ENCODE measurements at places on chromosomes 16 and 17.
A peak's percentile ranks its signal among the peaks of the same experiment; 100 is the strongest.

- peak; percentile 15 for DNase-seq
These were observed 11.2 kb downstream of the CBFB start for GRCh38 chr16:67040166-67040565.

DNA sequence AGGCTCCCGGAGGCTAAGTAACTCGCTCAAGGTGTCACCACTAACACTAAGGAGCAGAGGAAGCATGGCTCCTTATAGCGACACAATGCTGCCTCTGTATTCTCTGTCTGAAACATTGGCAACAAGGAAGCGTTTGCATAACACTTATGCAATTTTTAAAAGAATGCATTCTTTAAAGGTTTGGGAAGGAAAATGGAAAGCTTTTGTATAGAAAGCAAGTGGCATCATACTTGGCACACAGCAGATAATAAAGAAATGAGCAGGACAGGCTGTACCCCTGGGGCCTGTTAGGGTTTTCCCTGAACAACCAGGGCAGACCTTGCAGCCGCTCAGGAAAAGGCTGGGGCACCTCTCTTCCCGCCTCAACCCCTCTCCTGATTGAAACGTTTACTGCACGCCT is 36.9 kb downstream of the PPL start:
- DNase-seq, result no peak

DNA sequence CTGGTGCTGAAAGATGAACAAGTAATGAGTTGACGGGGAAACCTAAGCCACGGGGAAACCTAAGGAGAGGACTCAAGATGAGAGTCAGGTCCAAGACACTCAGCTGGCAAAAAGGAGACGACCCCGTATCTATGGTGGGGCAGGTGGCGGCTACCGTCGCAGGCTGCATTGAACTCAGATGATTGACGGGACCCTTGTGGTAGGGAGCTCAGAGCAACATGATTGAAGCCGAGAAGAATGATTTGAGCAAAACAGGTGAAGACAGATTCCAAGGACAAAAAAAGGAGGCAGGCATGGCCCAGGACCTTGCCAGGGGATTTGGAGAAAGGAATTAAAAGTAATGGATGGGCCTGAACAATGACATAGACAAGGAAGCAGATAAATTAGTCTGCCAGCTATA is 7.5 kb upstream of the MYH3 start:
- no peak for DNase-seq

DNA sequence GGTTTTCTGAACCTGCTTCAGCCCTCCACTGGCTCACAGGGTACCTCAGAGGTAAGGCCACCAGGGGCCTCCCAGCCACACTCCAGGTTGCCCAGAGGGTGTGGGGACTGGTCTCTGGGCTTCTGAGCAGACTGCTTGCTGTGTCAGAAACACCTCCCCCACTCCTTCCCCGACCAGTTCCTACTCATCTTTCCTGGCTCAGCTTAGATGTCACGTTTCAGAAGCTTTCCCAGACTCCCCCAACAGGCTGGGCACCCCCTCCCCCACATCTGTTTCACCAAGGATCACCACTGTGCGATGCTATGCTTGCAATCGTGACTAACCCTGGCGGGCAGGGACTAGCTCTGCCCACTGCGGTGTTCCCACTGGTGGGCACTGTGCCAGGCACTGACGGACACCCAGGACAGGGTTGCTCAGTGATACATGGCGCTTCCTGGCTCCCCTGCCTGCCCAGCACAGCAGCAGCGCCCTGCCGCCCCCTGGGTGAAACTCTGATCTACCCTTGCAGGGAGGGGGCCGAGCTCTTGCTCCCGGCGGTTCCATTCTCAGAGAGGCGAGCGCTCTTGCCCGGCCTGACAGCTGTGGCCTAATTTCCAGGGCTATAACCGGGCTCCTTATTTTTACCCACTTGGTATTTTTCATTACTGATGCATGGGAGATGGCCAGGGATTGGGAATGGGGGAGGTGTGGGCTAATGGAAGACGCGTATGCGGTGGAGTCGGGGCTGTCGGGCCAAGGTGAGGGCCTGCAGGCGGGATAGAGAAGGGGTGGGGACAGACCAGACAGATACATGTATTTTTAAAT is 29.4 kb upstream of the MTSS2 start:
- peak; percentile 40 for DNase-seq

GRCh38 chr16:63695347-63695746 is 1426.5 kb downstream of the CDH11 start:
- DNase-seq, result no peak

- DNase-seq, result no peak
These were observed 16.7 kb downstream of the RPRML start for GRCh38 chr17:46962374-46962790.

- DNase-seq, result no peak
These were observed 36.9 kb downstream of the XYLT1 start for GRCh38 chr16:17433577-17434451.

GRCh38 chr17:64336760-64337413 is 53.8 kb downstream of the PECAM1 start:
- no peak for DNase-seq

- DNase-seq, result no peak
These were observed 6.6 kb downstream of the CD300C start for GRCh38 chr17:74539281-74539820.

GRCh38 chr17:62062302-62062701 is 2.8 kb downstream of the MED13 start:
- DNase-seq, result no peak

- no peak for DNase-seq
These were observed 19.1 kb upstream of the GSG1L start for GRCh38 chr16:28082624-28083023.

All from globus pallidus (tissue), 1 donor.